ENCODE measurements at places on chromosomes 13 and 19.

- DNase-seq: no peak
Observed at GRCh38 chr19:16604615-16605014, 23.4 kb downstream of the MED26 start.

GRCh38 chr13:87207280-87208003, 463.7 kb upstream of the SLITRK5 start:
- no peak for DNase-seq

GRCh38 chr13:46288570-46289259, 77.0 kb downstream of the LRRC63 start:
- no peak for DNase-seq

DNA sequence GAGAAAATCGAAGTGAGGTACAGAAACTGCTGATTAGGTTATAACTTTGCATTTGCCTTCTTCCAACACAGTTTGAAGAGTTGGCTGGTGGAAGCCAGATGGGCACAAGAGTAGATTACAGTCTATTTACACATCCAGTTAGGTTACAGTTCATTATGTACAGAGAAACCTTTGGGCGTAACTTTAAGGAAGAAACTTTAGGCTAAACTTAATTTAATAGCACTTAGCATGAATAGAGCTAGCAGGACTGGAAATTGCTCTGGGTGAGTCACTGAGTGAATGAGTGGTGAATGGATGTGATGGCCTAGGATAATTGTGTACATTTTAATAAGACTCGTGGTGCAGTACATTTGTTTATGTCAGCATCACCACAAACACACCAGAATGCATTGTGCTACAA, 62.9 kb upstream of the KLHL1 start:
- no peak for DNase-seq

DNA sequence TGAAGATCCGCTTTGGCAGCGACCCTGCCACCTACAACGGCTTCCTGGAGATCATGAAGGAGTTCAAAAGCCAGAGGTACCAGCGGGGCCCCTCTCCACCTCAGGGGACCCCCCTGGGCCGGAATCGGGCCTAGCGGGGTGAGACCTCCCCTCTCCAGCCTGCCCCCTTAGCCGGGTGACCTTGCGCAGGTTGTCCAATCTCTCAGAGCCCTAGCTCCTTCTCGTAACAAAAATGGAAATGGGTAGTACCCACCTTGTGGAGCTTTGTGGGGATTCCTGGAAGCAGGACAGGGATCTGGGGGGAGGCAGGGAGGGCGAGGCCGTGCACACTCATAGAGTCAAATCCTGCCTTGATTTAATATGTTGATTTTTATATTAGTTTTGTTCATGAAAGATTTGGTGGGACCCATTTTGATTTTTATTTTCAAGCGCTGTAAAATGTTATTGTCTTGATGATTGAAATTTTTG, 658 bp downstream of the SIN3B start:
- no peak for DNase-seq

DNA sequence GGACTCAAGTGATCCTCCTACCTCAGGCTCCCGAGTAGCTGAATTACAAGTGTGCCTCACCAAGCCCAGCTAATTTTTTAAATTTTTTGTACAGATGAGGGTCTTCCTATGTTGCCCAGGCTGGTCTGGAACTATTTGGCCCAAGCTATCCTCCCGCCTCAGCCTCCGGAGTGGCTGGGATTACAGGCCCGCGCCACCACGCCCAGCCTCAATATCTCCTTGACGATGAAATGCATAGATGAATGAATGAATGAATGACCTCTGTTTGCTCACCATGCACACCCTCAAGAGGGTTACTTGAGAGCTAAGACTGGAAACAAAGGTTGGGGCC, 14.9 kb upstream of the AP1M2 start:
- no peak for DNase-seq

GRCh38 chr19:21580101-21580500, 74.7 kb downstream of the ZNF429 start:
- no peak for DNase-seq

GRCh38 chr19:15457701-15458484, 6.5 kb downstream of the RASAL3 start:
- DNase-seq: no peak

- DNase-seq: no peak
Observed at GRCh38 chr13:99527301-99527700, 26.0 kb downstream of the TM9SF2 start.

DNA sequence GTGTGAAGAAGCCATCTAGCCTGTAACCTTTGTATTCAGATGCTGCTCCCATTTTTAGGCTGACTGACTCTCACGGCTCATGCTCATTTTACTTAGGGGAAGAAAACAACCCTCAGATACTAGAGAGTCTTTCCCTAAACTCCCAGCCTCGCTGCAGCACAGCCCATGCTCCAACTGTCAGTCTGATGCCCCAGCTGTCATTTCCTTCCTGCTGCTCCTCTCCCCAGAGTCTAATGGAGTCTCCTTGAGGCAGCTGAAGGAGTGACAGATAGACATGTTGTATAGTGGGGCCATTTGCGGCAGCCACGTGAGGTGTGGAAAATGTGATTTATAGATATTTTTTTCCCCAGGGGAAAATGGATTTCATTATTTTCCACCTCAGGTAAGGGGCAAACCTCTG, 59.2 kb upstream of the OLFM4 start:
- DNase-seq: no peak

GRCh38 chr13:62162860-62163259, 747.2 kb upstream of the PCDH20 start:
- no peak for DNase-seq

- DNase-seq: no peak
Observed at GRCh38 chr13:114146173-114146572, 13.8 kb upstream of the RASA3 start.

- DNase-seq: no peak
Observed at GRCh38 chr13:19781526-19781925, 1.2 kb downstream of the PSPC1 start.

GRCh38 chr13:34671137-34671536, 270.9 kb upstream of the NBEA start:
- DNase-seq: no peak

DNA sequence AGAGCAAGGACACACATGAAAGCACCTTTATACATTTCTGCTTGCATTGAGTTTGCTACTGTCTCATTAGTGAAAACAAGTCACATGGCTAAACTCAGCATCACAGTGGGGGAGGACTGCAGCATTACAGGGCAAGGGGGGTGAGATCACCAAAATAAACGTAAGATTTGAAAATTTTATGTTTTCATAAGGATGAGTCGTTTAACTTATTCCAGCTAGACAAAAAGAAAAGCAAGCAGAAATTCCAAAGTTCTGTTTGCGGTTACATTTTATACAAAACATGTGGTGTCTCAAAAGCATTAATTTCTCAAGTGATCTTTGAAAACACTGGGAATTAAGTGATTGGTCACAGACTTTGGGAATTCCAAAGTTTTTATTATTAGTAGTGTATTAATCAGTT, 261.4 kb upstream of the RXFP2 start:
- DNase-seq: no peak

GRCh38 chr19:30149300-30149699, 207.3 kb downstream of the URI1 start:
- DNase-seq: no peak

GRCh38 chr13:80548915-80549314, 208.0 kb upstream of the SPRY2 start:
- DNase-seq: no peak
